ENCODE measurements at places on chromosomes 11 and 22.

DNA sequence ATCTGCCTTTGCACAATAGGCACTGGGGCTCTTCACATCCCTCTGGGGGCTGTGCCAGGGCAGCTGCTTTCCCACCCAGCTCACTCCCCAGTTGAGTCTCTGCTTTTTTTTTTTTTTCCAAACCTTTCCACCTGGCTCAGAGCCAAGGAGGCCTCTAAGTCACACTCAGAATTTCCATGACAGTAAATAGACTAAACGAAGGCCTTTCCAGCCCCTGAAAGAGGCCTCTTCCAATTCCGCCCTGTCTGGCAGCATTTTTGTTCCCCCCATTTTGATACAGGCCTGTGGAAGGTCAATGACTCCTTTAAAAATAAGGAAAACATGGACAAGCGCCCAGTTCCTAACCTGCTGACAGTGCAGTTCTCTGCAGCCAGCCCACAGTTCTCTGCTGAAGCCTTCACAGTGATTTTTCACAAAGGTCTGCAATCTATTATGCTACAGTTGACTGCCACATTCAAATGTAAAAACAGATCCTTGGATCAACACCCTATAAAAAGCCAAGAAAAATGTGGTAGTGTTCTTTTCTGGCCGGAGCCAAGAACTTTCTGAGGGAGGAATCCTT lies 107.5 kb upstream of the SESN3 start:
- DNase-seq = peak; percentile 73

- no peak for DNase-seq
These were observed 22.4 kb downstream of the SYT13 start for GRCh38 chr11:45263773-45264172.

DNA sequence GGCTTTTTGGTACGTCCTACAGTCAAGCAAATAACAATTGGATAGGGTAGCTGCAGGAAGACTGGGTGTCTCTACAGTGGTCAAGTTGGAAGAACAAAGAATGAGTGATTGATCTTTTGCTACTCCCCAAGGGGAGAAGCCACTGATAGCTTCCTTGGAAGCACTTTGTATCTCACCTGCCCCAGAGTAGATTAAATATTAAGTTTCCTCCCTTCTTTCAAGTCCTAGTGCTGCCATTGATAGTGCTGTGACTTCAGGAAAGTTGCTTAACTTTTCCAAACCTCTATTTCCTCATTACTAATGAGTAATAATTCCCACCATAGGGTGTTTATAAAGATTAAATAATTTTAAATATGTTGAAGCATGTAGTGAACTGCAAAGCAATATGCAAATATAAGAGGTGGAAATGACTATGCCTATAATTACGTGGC lies 35.6 kb upstream of the EHF start:
- no peak for DNase-seq

GRCh38 chr11:67664696-67665540 lies 9.5 kb downstream of the ALDH3B2 start:
- no peak for DNase-seq

- no peak for DNase-seq
These were observed 29.4 kb upstream of the LYVE1 start for GRCh38 chr11:10597877-10598351.

GRCh38 chr11:109016724-109017123 lies 351.9 kb downstream of the DDX10 start:
- no peak for DNase-seq

- DNase-seq = peak; percentile 57
These were observed 25.1 kb downstream of the ADAMTS8 start for GRCh38 chr11:130403271-130403804.

DNA sequence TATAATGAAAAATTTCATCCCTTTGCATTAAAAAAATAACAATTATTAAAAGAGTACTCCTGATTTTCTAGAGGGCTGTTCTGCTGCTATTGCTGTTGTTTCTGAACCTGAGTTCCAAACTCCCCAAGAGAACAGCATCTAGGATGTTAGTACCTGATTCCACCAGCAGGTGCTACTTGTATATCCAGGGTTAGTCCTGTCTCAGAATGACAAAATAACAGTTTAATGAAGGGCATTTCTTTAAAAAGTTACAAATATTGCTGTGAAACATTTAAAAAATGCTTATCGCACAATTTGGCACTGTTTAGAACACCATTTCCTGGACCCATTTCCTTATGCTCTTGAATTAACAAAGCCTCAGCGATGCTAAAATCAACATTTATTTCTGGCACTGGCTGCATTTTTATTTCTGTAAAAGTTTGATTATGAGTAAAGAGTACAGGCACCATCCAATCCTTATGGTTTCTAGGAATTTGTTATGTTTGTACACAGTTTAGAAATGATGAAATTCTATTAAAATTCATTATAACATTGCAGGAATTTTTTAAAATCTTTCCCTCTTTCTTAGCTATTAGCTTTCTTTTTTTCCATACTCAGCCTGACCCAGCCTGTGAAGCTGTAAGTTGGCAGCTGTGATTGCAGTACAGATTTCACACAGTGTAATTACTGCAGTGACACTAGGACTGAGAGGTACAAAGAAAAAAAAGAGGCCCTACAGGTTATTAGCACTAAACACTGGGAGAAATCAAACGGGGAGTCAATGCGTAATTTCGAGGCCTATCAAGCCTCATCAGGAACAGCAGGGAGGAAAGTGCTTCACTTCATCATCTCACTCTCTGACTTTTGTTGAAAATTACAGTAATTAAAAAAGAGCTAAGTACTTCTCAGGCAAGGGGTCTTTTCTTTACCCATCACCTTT lies 208.8 kb downstream of the DCDC1 start:
- DNase-seq = no peak

GRCh38 chr11:111018566-111018965 lies 227.0 kb upstream of the POU2AF2 start:
- no peak for DNase-seq

DNA sequence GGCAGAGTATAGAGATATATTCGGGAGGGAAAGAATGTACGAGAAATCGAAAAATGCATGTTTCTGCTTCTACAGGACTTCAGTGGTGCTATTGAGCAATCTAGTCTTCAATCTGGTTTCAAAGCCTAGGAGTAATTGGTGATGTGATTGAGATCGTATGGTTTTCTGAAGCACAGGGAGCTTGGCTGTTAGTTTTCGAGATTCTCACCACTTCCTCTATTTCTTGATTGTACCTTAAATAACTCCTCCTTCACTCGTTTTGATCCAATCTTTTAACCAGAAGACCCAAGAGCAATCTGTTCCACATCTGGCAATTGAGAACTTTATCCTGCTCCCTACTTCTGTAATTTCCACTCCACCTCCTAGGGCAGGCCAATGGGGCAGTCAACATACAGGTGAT lies 518 bp downstream of the CCDC179 start:
- no peak for DNase-seq

- no peak for DNase-seq
These were observed 453.9 kb downstream of the ETS1 start for GRCh38 chr11:128133501-128133900.

DNA sequence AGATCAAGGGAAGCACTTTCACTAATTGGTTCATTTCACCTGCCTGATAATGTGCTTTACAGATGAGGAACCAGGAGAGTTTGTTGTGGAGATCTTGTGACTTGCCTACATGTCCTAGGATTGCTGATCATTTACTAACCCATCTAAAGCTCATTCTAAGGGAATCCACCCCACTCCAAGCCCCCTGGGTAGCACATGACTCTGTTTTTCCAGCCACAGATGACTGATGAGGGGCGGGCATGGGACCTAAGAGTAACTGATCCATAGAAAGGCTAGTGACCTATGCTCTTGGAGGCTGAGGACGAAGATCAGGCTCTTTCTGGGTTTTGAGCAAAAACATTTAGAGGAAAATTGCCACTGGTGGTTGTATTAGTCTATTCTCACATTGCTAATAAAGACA lies 378.1 kb downstream of the CADM1 start:
- DNase-seq = no peak

GRCh38 chr11:94131718-94132115 lies 3.1 kb downstream of the PANX1 start:
- DNase-seq = no peak

GRCh38 chr11:105862736-105863367 lies 159.2 kb downstream of the MSANTD4 start:
- DNase-seq = peak; percentile 20

GRCh38 chr11:31822927-31823643 lies 12.0 kb upstream of the PAX6 start:
- no peak for DNase-seq

DNA sequence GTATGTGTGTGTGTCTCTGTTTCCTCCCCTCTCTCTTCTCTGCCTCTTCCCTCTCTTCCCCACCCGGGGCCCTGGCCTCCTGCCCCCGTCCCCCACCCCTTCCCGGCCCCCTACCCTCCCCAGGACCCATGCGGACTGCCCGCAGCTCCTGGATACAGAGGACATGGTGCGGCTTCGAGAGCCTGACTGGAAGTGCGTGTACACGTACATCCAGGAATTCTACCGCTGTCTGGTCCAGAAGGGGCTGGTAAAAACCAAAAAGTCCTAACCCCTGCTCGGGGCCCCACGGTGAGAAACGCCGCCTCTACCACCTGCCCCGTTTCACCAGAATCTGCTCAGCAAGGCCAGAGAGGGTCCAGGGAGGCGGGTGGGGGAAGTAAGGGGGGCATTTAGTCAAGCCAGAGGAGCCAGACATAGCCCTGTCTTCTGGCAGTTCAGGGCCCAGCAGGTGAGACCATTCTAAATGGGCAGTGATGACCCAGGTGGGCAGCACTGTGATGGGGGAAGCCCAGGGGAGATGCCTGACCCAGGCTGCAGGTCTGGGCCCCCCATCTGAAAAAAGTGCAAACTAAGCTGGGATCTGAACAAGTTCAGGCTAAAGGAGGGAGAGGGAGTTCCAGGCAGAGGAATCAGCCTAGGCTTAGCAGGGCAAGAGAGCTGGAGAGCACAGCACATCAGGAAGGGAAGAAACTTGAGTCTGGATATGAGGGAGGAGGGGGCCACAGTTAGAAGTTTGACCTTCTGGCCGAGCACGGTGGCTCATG lies 6.4 kb downstream of the SELENOM start:
- no peak for DNase-seq

DNA sequence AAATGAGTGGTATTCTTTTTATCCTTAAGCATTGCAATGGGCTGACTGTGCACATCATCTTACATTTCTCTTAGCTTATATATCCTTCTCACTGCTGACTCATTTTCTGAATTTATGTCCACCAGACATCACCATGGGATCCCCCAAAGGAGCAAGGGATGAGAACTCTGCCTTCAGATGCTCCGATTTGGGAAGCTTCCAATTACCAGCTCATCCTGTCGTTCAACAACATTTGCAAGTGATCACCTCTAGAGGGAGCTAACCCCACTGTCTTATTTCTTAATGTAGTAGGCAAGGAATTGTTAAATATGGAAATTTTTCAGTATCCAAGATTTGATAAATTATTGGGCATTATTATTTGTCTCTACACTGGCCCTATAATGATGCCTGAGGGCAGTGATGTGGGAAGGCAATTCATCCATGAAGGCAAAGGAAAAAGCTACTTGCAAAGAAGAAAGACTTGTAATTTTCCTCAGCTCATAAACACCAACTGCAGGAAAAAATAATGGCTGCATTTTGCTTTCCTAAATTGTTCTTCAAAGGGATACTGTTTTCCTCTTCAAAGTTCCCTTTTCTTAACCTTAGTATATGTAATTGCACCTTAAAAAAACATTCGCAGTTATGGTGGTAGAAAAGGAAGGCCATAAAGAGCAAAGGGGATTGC lies 102.4 kb upstream of the FSHB start:
- peak; percentile 83 for DNase-seq

GRCh38 chr11:101880222-101880621 lies 34.6 kb upstream of the CEP126 start:
- peak; percentile 32 for DNase-seq

- DNase-seq = peak; percentile 3
These were observed 19.2 kb downstream of the EIF3M start for GRCh38 chr11:32602657-32603415.

DNA sequence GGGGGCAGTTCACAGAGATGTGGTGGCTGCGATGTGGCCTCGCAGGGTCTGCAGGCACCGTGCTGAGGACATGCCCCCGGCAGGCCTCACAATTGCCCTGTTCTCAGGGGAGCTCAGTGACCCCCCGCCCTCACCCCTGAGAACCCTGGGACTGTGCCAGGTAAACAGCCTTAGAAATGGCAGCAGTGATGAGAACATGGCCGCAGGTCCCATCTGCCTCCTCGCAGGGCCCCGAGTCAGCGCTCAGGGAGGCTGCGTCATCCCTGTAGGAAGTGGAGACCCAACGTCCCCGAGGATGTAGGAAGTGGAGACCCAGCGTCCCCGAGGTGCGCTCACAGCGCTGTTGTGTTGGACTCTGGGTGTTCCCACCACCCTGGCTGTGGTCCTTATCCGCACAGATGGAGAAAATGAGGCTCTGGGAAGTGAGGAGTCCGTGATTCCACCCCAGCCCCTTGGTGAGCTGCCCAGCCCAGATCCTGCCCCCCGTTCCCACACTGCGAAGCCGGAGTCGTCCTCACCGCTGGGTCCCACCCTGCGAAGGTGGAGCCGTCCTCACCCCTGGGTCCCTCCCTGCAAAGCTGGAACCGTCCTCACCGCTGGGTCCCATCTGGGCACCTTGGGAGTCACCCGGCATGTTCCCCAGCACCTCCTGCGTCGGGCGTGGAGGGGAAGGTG lies 1086.8 kb downstream of the BRD1 start:
- no peak for DNase-seq

DNA sequence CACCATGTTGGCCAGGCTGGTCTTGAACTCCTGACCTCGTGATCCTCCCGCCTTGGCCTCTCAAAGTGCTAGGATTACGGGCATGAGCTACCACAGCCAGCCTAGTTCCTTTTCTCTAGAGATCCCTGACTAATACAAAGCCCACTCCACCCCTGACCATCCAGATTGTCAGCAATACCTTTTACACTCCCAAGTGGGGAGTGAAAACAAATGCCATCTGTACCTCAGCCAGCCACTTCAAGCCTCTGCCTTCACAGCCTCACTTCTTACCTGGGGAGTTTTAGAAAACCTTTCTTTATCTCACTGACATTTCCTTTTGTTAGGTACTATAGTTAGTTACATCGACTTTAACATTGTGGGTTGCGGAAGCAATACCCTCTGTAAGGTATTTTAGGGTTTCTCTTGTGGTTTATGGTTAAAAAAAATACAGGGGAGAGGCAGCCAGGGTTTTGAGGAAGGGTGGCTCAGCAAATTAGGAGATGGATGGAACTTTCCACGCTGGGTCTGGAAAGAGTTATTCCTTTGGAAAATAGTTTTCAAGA lies 8.9 kb downstream of the TOM1 start:
- DNase-seq = no peak
